ENCODE measurements at places on chromosomes 16 and 17. TPM values are rescaled to one million over a fixed set of nuclear protein-coding genes. Genes with fewer than 3 reads are reported as not detected.

Gene SULT1A2
- not detected for total RNA-seq

Gene CRHR1
- not detected for total RNA-seq

Gene ZNF75A
- total RNA-seq = 19.3 TPM

Gene KCNAB3
- total RNA-seq = 0.88 TPM

Gene GPRC5B
- 18.7 TPM for total RNA-seq

Gene SLC5A10
- total RNA-seq = not detected

All from smooth muscle cell of the umbilical artery (primary cell).